ENCODE measurements at places on chromosomes 2 and 18.

GRCh38 chr2:83595926-83596325 is 863.2 kb downstream of the SUCLG1 start:
- no peak for DNase-seq

DNA sequence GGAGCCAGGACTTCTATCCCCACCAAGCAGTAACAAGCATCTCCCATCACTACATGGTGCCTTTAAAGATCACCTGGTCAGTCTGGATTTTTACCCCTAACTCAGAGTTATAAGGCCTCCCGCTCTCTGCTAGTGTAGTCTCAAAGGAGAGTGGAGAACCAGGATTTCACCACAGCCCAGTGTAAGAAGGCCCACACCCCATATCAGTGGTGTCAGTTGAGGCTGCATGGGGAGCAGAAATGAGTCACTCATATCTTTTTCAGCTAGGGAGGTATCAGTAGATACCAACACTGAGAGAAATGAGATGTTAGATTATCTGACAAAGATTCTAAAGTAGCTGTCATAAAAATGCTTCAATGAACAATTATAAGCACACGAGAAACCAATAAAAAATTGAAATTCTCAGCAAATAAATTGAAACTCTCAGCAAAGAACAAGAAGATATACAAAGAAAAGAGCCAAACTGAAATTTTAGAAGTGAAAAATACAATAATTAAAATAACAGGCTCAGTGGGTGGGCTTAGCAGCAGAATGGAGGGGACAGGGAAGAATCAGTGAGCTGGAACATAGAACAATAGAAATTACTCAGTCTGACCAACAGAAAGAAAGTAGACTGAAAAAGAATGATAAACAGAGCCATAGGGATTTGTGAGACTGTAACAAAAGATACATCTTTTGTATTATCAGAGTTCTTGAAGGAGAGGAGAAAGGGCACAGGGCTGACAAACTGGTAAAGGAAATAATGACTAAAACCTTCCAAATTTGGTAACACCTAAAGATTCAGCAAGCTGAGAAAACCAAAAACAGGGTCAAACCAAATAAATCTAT is 257.7 kb downstream of the ANAPC1 start:
- no peak for DNase-seq

GRCh38 chr2:215365184-215365658 is 53.4 kb downstream of the ATIC start:
- no peak for DNase-seq

GRCh38 chr2:125710561-125710960 is 945.4 kb upstream of the GYPC start:
- DNase-seq, result no peak

DNA sequence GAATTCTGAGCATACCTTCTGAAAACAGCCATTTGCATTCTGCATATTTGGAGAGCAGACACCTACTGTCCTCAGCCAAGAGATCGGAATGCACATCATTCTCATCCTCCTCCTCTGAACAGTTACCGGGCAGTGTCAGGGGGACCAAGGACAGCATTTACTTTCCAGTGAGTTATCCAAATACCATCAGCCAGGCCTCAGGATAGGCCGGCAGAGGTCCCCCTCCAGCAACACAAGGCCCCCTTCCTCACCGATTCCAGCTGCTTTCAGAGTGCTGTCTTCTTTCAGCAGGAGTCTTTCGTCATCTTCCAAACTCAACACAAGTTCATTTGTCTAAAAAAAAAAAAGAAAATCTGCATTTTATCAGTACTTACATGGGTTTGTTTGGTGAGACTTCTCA is 55.3 kb downstream of the C2orf76 start:
- DNase-seq, result no peak

GRCh38 chr2:127377262-127377661 is 10.5 kb downstream of the MAP3K2 start:
- DNase-seq, result no peak

DNA sequence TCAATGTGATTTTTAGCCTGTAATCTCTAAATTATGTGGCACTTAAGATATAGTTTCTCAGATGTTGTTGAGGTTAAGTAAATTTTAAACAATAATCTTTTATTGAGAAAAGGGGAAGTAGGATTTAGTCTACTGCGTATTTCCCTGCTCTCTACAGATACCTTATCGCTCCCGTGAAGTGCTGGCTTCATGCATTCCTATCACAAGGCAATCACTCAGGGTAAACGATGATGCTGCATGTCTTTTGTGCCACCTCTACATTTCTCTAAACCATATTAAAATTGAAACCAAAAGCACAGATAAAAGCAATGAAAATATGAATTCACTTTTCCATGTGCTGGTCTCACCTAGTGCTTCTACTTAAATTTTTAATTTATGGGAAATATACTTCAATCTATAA is 14.4 kb upstream of the RPE start:
- no peak for DNase-seq

- DNase-seq, result no peak
These were observed 24.2 kb upstream of the UGT1A8 start for GRCh38 chr2:233593201-233593600.

All from left renal pelvis (tissue), 4 donors.